Activated B cell treated with CpG ODN at 0.5 μM for 24 hours (primary cell): ENCODE measurements at places on chromosomes 1 and 21.

GRCh38 chr1:169523904-169524303 lies 38.2 kb upstream of the SLC19A2 start:
- DNase-seq, result no peak

DNA sequence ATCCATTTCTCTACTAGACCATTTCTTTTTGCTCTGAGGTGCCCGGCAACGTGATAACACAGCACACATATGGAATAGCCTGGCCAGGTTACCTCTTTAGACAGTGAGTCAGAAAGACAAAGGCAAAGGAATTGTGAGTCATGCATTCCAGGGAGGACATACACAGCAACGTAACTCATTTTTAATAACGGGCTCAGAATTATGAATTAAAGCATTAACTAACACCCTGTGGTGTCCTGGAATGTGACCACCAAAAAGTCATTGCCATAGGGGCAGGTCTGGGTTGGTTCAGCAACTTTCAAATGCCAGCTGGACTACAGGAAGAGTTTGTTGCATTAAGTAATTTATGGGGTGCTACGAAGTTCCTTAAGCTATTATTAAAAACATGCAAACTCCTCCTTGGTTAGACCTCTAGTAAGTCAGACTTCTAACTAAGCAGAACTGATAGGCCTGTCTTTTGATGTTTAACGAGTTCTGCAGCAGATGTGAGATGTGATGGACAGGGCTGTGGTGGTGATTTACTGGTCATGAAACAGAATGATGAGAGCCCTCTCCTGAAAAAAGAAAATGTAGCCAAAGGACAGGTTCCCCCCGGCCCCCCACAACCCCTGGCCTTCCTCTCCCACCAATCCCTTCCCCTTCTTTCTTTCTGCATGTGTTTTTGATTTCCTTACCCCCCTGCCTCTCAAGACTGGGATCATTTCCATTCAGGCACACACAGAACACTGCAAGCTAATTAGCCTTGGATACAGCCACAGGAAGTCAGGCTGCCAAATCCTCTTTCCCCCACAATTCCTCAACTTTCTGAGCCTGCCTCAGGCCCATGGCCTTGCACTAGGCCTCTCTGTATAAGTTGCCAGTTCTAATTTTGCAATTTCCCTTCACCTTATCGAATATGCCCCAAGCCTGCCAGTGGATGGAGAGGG lies 88.9 kb upstream of the HAO2 start:
- DNase-seq, result no peak

DNA sequence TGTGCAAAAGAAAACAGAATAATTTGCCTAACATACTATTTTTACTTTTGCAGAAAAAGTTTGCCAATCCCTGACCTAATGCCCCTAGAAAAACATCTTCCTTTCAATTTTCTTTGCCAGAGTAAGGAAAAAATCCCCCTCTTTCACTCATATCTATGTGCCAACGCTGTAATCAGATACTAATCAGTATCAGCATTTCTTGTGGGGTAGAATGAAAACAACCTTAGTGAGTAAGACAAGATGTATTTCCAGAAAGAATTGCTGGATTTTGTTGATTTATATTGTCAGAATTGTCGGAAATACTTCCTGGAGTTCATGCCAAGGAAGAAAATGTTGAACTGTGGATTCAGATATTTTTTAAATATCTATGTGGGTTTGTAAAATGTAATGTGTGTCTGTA lies 1893.8 kb downstream of the NCAM2 start:
- no peak for DNase-seq

DNA sequence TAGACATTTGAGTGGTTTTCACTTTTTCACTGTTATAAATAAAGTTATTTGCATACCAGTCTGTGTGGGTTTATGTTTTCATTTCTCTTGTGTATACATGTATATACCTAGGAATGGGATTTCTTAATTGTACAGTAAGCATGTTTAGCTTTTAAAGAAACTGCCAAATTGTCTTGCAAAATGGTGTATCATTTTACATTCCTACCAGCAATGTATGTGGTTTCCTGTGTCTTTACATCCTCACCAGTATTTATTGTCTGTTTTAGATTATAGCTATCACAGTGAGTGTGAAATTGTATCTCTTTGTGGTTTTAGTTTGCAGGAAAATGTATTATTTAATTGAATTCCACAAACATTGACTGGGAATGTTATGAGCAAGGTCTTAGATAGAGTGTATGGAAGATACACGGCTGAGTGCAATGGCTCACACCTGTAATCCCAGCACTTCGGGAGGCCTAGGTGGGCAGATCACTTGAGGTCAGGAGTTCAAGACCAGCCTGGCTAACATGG lies 57.3 kb downstream of the MACF1 start:
- DNase-seq, result no peak

DNA sequence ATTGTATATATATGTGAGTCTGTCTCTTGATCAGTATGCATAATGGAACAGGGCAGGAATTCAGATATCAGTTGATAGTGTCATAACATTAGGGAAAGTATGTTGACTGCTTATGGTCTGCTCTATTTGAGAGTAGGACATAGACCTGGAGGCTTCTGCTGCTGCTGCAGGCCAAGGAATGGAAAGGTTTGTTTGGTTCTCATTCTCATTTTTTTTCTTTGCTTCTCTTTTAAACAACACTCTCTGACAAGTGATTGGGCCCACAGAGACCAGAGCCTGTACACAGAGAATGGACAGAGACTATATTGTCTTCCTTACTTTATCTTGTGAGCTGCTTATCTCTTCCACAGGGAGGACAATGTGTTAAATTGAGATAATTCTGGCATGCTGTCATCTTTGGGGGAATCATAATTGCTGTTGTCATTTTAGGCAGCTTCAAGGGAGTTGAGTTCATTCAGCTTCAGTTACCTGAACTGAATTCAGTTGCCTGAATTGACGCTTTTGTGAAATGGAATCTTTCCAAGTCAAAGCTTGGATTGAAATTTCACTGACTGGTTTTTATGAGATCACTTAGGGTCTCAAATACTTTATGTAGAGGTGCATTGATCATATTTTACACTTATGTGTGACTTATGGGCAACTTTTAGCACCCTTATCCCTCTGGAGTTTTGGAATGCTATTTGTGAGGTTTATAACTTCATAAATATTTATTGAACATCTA lies 16.9 kb downstream of the CAP1 start:
- no peak for DNase-seq

- no peak for DNase-seq
Measured at GRCh38 chr1:18253093-18253492, 145.5 kb downstream of the IGSF21 start.

DNA sequence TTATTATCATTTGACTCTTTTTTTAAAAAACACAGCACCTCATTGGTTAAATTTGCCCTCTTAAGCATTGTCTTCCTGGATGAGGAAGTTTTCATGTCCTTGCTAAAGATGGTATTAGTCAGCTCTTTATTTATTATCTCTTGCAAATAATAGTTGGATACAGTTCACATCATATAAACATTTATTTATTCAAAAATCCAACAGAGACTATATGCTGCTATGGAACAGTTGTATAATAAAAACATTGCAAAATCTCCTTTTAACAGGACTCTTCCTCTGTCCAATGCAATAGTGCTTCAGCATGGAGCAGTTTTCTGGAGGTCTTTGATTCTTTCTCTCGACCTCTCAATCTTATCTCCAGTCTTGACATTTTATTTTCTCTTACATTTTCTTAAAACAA lies 49.5 kb upstream of the VCAM1 start:
- DNase-seq, result no peak

DNA sequence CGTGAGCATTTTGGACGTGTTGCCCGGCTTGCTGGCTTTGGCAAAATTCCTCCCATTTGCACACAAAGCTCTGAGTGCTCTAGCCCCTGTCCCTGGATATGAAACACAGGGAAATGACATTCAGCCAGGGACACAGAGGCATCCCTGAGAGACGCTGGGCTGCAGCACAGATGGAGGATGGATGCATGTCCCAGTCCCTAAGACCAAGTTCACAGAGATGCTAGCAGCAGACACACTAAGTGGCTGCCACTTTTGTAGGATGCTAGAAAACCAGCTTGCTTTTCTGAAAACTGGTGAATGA lies 12.5 kb downstream of the ACTRT2 start:
- DNase-seq, result peak; percentile 1
